Aorta (tissue), 5 donors: ENCODE measurements at places on chromosomes 11 and 22. TPM values are rescaled to one million over a fixed set of nuclear protein-coding genes. Genes with fewer than 3 reads are reported as not detected.
A peak's percentile ranks its signal among the peaks of the same experiment; 100 is the strongest.

PAK1 gene
- total RNA-seq, result 42.6 TPM

TXNRD2 gene
- total RNA-seq, result 21.0 TPM

DNA sequence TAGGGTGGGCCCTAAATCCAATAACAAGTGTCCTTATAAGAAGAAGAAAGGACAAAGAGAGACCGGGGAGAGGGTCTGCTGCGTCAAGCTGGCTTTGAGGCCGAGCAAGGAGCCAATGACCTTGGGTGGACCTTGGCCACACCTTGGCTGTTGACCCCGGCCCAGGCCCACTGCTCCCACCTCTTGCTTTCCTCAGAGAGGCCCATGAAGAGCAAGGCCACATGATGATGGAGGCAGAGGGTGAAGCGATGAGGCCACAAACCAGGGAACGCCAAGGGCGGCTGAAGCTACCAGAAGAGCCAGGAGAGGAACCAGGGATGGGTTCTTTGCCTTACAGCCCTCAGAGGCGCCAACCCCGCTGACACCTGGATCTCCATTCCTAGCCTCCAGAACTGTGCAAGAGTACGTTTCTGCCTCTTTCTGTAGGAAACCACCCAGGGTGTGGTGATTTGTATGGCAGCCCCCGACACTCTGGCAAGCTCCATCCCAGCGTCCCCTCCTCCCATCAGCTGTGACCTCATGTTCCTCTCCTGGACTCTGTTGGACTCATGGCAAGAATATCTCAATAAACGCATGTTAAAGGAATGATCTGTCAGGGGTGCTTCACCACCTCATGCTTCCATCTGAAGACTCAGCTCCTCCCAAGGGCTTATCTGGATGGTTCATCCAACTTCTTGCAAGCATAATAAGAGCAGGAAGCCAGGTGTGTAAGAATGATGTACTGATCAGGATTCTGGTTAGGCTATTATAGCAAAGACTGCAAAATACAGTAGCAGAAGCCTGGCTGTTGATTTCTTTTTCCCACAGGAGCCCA lies 41.6 kb upstream of the LINC01488 start:
- peak; percentile 43 for DNase-seq

ADAMTS8 gene
- 64.9 TPM for total RNA-seq

GRCh38 chr11:54558919-54559318 lies 44.9 kb downstream of the OR4C46 start:
- DNase-seq, result no peak

GRCh38 chr11:12189543-12190235 lies 79.3 kb downstream of the MICAL2 start:
- DNase-seq, result peak; percentile 83

- DNase-seq, result no peak
These were observed 772 bp downstream of the SBF1 start for GRCh38 chr22:50473855-50474671.

GRCh38 chr22:44431256-44431655 lies 66.8 kb downstream of the RTL6 start:
- no peak for DNase-seq

MRPL49 gene
- total RNA-seq, result 37.1 TPM

- peak; percentile 75 for DNase-seq
These were observed 4.6 kb downstream of the PHOX2A start for GRCh38 chr11:72239313-72239848.

LARGE2 gene
- not detected for total RNA-seq

KCNC1 gene
- total RNA-seq, result not detected

DNA sequence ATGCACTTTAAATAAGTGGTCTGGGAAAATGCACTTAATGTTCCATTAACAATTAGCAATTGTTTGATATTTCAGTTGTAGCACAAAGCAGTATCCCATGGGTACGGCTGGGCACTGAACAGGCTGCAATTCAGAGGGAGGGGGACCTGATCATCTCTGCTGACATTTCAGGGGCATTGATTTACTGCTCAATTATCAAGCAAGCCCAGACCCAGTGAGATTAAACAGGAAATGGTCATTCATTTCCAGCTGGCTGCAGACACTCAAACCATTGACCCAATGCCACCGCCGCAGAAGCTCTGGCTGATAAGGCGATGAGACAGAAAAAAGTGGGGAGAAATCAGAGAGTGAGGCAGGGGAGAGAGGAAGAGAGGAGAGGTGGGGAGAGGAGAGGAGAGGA lies 1.2 kb downstream of the GPR83 start:
- no peak for DNase-seq

DNA sequence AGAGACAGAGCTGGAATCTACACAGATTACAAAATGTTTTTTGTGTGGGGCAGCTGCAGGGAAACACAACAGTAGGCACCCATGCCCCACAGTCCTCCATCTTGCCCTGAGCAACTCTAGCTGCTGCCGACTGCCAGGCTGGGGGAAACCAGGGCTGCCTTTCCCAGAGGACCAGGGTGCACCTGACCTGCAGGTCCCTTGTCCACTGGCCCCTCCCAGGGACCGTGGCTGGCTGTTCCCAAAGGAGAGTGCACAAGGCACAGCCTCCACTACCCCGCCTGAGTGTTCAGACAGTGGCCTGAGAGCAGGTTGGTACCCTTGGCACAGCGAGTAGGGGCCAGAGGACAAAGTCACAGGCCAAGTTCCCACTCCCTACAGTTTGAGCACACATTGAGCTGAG lies 181.8 kb downstream of the BARX2 start:
- peak; percentile 55 for DNase-seq

DNA sequence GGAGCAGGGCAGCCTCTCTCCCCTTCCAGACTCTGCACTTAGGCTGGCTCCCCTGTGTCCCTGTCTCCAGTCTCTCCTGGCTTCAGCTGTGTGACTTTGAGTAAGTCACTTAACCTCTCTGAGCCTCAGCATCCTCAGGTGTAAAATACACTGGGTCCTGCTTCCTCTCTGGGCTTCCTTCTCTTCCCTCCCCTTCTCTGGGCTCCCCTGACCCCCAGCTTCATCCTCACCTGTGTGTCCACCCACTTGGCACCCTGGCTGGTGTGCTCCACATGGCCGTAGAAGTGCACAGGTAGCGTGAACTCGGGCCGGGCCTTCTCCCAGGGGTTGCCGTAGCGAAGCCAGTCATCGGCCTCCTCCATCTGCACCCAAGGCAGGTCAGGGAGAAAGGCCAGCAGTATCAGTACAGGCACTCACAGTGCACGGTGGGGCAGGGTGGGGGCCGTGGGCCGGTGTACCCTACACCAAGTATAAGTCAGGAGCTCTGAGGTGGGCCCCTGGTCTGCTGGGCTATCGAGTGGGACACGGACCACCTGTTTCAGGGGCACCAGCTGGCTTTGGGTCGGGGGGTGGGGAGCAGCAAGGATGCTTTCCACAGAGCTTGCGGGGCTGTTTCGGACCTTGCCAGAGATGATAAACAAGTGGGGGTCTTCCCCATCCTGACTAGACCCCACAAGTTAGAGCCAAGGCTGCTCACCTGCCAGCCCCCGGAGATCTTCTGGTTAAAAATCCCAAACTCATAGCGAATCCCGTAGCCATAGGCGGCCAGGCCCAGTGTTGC lies 2.0 kb downstream of the PYGM start:
- peak; percentile 66 for DNase-seq

GRCh38 chr11:61476371-61476770 lies 32.2 kb upstream of the LRRC10B start:
- DNase-seq, result no peak

DNA sequence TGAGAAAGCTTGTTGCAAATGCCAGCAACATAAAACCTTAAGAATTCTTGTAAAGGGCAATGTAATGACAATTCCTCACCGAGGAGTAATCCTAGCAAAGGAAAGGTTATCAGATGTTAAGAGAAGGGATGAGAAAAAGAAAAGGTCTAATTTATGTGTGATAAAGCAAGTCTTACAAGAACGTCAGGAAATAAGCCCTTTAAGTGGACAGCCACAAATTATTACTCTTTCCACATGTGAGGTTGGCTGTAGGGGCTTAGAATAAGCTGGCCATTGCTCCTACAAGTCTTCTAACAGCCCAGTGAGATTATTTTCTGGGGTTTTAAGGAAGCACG lies 9.3 kb downstream of the LAYN start:
- DNase-seq, result no peak

CFAP300 gene
- 3.2 TPM for total RNA-seq
